ENCODE measurements at places on chromosomes 7 and 10.
A peak's percentile ranks its signal among the peaks of the same experiment; 100 is the strongest.

DNA sequence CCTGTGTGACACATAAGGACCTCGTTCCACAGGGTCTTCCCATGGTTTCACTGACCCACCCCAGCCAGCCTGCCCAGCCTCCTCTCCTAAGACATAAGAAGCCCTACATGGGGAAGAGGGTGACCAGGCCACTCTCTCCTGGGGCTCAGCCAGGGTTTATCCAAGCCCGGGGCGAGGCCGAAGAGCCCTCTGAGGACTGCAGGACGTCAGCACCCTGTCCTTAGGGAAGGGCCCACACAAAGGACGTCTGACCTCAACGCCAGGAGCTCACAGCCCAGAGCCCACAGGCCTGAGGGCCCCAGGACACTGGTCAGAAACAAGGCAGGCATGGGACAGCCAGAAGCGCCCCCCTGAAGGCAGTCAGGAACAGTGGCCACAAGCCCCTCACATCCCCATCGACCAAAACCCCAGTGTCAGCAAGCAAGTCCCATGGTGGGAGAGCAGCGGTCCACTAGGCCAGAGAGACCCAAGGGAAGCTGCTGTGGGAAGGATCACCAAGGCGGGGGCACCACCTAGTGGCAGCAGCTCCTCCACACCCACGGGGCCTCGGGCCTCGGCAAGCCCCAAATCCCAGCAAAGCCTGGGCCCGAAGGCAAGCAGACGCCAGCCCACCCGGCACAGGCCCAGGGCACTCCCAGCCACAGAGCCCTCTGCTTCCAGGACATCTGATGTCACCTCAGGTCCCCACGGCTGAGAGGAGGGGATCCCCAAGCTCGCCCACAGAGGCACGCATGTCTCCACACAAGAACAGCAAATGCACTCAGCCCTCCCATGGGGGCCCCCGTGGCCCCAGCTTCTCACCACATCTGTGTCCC, 23.4 kb downstream of the MAD1L1 start:
- no peak for DNase-seq

GRCh38 chr10:50552771-50553535, 70.8 kb downstream of the SGMS1 start:
- DNase-seq = no peak

- DNase-seq = peak; percentile 68
Observed at GRCh38 chr7:57388761-57389160, 61.2 kb upstream of the ZNF716 start.

- peak; percentile 79 for DNase-seq
Observed at GRCh38 chr10:100744136-100744986, 1.0 kb upstream of the PAX2 start.

- DNase-seq = peak; percentile 53
Observed at GRCh38 chr10:48455055-48455391, 148.5 kb downstream of the MAPK8 start.

- no peak for DNase-seq
Observed at GRCh38 chr10:72756674-72757385, 64.9 kb downstream of the MCU start.

DNA sequence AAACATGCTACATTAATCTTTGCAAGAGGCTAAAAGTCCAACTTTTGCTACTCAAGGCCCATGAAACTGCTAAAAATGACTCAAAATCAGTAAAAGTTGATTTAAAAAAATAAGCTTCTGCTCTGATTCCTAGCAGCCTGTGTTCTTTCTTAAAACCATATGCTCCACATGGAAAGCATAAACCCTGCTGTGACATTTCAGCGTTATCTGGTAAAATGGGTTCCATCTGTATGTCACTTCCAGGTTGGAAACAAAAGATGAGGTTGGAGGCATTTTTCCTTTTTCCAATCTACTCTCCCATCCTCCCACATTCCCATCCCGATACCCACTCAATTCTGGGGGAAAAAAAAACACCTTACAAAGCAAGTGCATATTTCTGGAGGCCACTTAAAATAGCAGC, 439.5 kb downstream of the NEBL start:
- no peak for DNase-seq

GRCh38 chr10:22158426-22158825, 59.4 kb downstream of the EBLN1 start:
- DNase-seq = no peak

DNA sequence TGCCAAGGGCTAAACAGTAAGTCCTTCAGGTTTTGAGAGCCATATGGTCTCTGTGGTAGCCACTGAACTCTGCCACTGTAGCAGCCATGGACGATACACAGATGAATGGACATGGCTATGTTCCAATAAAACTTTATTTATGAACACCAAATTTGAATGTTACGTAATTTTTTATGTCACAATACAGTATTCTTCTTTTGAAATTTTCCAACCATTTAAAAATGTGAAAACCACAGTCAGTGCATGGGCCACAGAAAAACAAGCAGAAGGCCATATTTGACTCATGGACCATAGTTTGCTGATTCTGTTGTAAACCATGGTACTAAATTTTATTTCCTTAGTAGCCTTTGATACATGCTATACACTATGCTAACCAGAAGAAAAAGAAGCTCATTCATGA, 361.8 kb downstream of the MAGI2 start:
- DNase-seq = no peak

DNA sequence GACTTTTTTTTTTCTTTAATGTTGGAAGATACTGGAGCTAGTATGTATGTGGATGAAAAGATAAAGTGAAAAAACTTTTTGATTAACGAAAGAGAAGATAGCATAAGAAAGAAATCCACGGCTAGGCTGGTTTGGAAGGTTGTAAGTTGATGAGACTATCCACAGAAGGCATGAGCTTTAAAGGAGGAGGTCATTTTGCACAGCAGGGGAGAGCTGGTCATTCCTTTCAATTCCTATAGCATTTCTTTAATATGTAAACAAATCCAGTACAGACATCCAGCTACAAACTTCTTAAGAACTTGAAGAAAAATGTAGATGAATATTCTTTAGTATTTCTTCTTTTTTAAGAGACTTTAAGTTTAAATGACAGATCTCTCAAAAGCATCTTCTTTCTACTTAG, 281.3 kb downstream of the CACNA2D1 start:
- no peak for DNase-seq

DNA sequence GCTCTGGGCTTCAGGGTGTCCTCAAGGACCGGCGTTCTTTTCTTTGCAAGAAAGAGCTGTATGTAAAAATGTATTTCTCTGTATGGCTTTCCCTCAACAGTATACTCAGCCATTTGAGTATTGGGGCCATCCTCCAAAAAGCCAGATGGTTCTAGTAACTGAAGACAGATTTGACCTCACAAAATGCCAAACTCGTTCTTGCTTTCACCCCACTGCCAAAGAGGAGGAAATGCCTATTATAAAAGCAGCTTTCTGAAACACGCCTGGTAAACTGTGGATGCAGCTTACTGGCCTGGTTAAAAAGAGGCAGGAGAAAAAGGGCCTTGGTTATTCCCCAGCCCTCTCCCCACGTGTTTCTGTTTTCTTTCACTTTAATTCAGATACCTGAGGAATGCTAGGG, 7.7 kb upstream of the HTR5A start:
- no peak for DNase-seq

- DNase-seq = no peak
Observed at GRCh38 chr7:122688400-122688998, 10.4 kb downstream of the RNF133 start.

- no peak for DNase-seq
Observed at GRCh38 chr7:539731-540411, 20.2 kb upstream of the PDGFA start.

DNA sequence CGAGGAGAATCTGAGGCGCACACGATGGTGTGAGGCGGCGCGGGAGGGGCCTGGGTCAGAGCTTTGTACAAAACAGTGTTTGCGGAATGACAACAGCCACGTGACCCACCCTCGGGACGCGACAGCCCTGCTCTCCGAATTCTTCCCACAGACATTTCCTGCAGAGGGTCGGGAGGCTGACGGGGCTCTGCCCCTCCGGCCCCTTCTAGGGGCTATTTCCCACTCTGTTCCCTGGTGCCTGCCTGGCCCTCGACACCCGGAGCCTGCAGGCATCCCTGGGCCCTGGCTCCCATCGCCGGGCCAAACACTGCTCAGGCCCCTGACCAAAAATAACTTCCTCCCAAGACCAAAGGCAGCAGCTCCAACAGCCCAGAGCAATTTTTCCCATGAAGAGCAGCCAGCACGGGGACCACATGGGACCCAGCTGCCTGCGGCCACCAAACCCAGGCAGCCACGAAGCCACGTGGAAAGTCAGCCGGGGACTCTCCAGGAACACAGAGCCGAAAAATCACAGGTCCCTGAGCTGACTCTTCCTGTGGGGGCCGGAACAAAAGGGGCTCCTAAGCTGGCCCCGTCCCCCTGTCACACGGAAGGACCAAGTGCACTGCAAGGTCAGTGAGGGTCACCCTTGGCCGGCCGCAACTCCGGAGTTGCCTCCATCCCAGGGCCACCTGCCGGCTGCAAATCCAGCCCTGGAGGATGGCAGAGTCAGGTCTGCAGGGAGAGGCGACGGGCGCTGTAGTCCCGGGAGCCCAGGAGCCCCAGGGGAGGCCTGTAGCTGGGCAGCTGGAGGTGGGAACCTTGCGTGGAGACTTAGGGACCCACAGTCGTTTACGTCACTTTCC, 42.0 kb downstream of the PAPOLB start:
- DNase-seq = no peak

DNA sequence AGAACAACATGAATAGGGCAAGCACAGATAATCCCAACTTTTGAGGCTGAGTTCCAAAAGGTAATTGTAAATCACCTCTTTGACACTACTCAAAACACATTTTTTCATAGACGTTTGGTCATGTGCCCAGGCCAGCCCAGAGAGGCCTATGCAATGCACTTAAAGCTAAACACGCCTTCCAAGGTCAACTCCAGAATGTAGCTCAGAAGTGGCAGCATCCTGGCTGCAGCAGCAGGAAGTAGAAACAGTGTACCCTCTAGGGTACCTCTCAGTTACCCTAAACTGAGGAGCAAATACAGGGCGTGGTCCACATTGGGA, 58.7 kb downstream of the OSBPL3 start:
- DNase-seq = no peak

GRCh38 chr10:75606203-75606779, 174.9 kb downstream of the LRMDA start:
- DNase-seq = no peak

- no peak for DNase-seq
Observed at GRCh38 chr7:123757095-123757494, 8.3 kb upstream of the WASL start.

DNA sequence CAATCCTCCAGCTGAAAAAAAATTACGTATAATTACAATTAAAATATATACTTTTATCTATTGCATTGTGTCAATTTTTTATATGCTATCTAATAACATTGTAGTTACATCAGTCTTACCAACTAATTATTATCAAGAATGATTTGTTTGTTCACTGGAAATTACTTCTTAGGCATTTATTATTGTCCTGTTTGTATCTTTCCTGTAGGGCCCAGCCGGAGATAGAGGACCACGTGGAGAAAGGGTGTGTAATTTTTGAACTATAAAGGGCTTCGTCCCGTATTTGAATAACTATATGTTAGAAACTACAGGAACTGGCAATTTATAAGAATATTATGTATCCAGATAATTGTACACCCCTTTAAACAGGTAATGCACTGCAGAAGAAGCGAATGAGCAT, 4.1 kb downstream of the COL1A2 start:
- no peak for DNase-seq

GRCh38 chr7:137110091-137110509, 233.4 kb downstream of the PTN start:
- no peak for DNase-seq

GRCh38 chr10:33161550-33162247, 172.8 kb downstream of the NRP1 start:
- no peak for DNase-seq

- DNase-seq = no peak
Observed at GRCh38 chr10:23448802-23449570, 10.1 kb downstream of the OTUD1 start.

- no peak for DNase-seq
Observed at GRCh38 chr10:101235766-101236165, 6.5 kb upstream of the LBX1 start.

DNA sequence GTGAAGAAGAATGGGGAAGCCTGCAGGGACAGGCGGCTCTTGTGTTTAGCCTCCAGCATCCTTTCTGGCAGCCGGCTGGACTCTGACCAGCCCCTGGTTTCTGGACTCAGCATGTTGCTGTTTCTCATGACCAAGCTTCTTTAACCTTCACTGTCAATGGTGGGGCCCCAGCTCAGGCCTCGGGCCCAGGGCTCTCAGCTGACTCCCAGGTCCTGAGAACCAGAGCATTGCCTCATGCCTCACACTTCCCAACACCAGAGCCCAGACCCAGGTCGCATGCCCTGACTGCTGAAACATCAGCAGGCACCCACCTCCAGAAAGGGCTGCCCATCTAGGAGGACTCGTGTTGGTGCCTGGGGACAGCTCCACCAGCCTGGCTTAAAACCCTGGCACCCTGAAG, 34.8 kb upstream of the FGFR2 start:
- DNase-seq = peak; percentile 82

DNA sequence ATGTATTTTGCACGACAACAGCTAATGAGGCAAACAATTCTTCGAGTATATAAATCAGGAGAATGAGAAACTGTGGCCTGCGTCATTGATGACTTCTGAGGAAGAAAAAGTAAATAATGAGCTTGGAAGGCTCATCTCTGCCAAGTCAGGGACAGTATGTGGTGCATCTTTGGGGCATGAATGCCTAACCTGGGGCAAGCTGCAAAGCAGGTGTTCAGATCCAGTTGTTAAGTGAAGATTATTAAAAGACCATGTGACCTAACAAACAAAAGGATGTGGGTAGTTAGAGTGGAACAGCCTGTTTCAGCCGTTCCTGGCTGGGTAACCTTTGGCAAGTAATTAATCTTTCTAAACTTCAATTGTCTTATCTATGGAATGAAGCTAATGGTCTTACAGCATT, 93.0 kb downstream of the LYZL2 start:
- no peak for DNase-seq

GRCh38 chr10:9957351-9957750, 1060.3 kb upstream of the CELF2 start:
- no peak for DNase-seq

- no peak for DNase-seq
Observed at GRCh38 chr7:2380461-2380860, 22.9 kb upstream of the CHST12 start.

DNA sequence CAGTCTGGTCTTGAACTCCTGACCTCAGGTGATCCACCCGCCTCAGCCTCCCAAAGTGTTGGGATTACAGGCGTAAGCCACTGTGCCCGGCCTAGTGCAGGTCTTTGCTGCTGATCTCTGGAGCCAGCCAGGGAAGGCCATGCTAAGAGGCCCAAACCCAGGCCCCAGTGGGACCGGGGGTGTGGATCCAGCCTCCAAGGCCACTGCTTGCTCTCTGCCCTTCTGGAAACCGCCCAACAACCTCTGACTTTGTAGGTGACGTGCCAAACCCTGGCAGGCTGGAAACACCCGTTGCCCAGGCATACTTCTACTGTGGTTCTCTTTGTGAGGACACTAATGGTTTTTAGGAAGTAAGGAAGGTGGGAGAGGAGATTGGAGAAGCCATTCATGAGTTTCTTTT, 83.5 kb upstream of the GNA12 start:
- DNase-seq = peak; percentile 67

- no peak for DNase-seq
Observed at GRCh38 chr7:2876031-2876731, 32.1 kb upstream of the GNA12 start.

All from mesenteric fat pad (tissue), 1 donor.